ENCODE measurements at places on chromosomes 11 and 22. TPM values are rescaled to one million over a fixed set of nuclear protein-coding genes. Genes with fewer than 3 reads are reported as not detected.
A peak's percentile ranks its signal among the peaks of the same experiment; 100 is the strongest.

- DNase-seq: no peak
These were observed 7.2 kb upstream of the CBL start for GRCh38 chr11:119198925-119199324.

DNA sequence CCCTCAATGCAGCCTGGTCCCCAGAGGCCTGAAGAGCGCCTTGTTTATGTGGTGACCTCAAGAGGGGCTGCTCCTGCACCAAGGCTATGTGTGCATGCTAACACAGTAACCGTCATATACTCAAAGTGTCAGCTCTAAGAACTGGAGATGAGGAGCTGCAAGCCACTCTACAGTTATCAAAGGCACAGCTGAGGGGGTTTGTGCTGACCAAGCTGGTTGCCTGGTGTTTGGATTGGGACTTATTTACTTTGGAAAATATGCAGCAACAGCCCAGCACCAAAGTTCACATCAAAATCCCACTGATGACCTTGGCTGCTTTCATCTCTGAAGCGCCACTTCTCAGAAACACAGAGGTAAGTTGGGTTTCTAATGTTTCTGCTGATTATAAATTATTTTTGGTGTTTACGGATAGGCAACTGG is at the start of gene SERPIND1:
TSS of gene SERPIND1 (plus strand) at position 321 of the 420 bp plus-strand sequence. CDS start 5,200 bp downstream, outside the sequence.
- no peak for DNase-seq

BTBD18 gene
- not detected for total RNA-seq

DNA sequence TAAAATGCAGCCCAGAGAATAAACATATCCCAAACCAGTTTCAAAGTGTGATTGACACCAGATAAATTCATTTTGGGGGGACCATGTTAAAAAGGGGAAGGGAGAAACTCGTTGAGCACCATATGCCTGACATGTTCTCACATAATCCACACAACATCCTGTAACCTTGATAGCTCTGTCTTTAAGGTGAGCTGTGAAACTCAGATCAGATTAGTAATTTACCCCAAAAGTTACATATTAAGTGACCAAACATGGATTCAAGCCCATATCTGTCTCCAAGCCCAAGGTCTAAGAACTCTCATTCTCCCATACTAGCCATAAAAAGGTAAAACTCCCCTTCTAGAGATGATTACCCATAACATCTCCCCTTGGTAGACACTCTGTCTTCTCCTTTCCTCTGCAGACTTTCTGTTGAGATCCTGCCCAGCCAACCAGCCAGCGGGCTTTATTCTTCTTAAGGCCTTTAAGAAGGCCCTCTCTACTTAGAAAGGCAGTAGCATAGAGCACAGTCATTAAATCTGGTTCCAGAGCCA is 150.7 kb downstream of the CCDC34 start:
- DNase-seq: no peak

- peak; percentile 47 for DNase-seq
These were observed 16.5 kb downstream of the ZBTB16 start for GRCh38 chr11:114075891-114076441.

ATXN10 gene
- 73.7 TPM for total RNA-seq

DNA sequence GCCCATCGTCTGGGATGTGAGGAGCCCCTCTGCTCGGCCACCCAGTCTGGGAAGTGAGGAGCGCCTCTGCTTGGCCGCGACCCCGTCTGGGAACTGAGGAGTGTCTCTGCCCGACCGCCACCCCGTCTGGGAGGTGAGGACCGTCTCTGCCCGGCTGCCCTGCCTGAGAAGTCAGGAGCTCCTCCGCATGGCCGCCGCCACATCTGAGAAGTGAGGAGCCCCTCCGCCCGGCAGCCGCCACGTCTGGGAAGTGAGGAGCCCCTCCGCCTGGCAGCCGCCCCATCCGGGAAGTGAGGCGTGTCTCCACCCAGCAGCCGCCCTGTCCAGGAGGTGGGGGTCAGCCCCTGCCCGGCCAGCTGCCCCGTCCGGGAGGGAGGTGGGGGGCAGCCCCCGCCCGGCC is 5.8 kb upstream of the OR5M8 start:
- no peak for DNase-seq

- DNase-seq: no peak
These were observed 47.7 kb upstream of the SC5D start for GRCh38 chr11:121244884-121245283.

DNA sequence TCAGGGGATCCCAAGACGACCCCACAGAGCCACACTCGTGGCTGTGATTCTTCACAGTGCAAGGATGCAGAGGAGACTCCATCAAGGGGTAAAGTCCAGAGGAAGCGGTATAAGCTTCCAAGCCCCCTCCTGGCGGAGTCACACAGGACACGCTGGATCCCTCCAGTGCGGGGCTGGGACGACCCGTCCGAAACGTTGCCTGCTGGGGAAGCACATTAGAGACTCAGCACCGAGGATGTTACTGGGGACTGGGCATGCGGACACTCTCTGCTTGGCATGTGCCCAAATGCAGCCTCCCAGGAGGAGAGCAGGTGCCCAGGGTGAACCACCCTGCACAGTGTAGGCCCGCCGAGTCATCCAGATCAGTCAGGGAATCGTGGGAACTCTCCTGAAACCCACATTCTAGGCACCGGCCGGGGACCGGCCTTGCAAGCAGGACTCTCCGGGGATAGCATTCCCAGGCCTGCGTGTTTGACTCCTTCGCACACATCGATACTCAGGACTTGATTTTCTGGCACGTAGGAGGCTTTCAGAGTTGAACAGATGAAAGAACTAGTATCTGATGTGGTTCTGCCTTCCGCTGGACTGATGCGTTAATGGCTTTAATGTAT is 229.8 kb downstream of the TBC1D22A start:
- no peak for DNase-seq

GRCh38 chr22:32880893-32881596 is 79.5 kb downstream of the TIMP3 start:
- no peak for DNase-seq

- DNase-seq: no peak
These were observed 16.6 kb downstream of the IL10RA start for GRCh38 chr11:118002541-118003423.

DNA sequence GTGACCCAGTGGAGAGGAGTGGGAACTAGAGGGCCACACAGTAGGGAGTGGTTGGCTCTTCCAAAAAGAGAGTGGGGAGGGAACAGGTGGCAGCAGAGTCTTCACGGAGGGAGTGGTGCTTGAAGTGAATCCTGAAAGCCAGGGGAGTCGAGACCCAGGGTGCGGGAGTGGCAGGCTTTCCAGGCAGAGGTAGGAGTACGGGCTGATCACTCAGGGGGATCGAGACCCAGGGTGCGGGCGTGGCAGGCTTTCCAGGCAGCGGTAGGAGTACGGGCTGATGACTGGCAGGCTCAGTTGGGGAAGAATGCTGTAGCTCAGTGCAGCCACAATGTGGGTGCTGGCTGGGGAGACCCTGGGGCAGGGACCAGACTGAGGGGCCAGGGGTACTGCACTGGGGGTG is 148.2 kb downstream of the TBC1D22A start:
- no peak for DNase-seq

USH1C gene
- not detected for total RNA-seq

DNA sequence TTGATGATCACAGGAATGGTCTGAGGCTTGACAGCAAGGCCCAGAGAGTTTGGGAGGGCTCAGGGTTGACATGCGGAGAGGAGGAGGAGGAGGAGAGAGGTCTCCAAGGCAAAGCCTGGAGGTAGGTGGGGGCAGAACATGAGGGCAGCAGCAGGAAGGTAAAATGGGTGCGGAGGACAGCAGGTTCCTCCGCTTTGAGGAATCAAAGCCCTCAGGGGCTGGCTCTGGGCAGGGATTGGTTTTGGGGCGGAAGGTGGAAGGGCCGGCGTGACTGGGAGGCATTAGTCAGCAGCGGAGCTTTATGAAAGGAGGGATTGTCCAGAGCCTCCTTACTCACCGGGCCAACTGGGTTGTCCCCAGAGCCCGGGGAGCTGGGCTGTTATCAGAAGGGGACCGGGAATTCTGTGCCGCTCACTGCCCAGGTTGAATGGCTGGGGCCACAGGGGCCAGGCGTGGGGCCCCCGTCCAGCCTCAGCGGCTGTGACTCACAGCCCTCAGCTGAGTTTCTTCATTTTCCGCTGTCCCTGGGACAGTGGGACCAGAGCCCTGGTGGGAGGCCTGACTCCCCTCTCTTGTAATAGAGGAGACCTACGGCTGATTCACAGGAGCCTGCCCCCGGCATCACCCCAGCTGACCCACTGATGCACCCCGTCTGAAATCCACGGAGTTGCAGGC is 36.2 kb downstream of the LIF start:
- DNase-seq: peak; percentile 98
